Activated CD4-positive, alpha-beta T cell treated with anti-CD3 and anti-CD28 coated beads for 4 hours (primary cell): ENCODE measurements at places on chromosomes 2 and 18.

DNA sequence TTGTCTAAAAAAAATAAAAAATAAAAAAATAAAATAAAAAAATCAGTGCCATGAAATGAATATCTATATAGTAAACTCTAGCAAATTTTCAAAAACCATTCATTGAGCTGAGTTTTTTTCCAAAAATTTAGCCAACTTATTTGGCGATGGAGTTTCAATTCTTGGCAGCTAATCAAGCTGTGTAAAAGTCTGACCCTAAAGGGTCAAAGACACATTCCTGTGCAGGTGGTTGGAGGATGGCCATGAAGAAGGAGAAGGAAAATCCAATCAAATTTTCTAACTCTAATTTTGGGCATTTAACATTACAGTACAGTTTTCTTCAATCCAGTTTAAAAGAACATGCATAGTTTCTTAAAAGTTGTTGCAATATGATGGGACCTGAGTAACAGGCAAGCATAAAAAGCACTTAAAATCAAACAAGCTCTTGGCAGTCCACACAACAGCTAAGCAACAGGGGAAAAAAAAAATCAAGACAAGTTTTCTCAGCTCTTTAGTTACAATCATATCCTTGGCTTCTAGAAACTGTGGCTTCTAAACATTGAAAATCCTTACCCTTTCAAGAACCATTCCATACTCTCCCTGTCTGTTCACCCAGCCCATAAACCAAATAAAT is 54.5 kb downstream of the ACVR1 start:
- no peak for DNase-seq

DNA sequence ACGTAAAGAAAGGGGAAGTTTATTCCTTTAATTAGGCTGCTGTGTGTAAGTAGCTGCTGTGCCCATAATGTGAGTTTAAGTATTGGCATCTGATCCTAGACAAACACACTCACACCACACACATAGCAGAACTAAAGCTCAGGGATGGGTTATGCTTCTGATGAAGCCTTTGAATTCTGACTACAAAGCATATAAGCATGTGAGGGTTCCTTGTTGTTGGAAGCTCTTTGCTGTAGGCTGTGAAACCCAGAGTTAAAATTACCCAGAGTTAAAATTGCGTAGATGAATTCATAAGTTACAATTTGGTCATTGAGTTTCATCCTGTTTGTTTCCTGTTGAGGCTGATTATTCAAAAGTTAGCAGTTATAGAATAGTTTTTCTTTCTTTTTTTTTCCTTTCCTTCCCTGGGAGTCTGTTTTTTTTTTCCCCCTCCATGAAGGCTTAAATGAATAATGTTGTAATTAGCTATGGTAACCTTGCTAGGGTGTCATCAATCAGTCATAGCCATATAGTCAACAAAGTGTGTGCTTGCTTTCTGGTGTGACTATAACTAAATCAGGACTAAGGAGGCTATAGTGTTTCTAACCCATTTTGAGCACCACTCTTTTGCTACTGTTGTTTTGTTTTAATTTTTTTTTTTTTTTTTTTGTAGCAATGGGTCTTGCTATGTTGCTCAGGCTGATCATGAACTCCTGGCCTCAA is 426.1 kb downstream of the PARD3B start:
- no peak for DNase-seq

DNA sequence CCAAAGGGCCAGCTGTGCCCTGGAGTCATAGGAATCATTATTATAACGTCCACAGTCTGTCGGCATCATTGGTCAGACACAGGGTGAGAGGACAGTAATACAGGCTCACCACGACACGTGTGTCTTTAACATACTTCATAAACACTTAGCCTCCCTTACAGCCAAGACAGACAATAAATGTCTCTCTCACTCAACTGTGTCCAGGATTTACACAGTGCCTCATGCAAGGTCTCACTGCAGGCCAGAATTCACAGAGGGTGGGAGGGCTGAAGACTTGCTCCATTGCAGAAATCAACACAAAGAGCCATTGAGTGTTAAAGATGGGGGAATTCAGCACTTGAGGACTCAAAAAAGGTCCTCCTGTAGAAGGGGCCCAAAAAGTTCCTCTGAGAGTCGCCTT is 210.5 kb downstream of the BCL2 start:
- DNase-seq, result no peak

- DNase-seq, result no peak
These were observed 18.1 kb downstream of the NCAPH start for GRCh38 chr2:96353606-96354101.

GRCh38 chr18:68694316-68694715 is 20.6 kb downstream of the TMX3 start:
- no peak for DNase-seq

- DNase-seq, result no peak
These were observed 90.1 kb downstream of the DPP4 start for GRCh38 chr2:161983866-161984265.

DNA sequence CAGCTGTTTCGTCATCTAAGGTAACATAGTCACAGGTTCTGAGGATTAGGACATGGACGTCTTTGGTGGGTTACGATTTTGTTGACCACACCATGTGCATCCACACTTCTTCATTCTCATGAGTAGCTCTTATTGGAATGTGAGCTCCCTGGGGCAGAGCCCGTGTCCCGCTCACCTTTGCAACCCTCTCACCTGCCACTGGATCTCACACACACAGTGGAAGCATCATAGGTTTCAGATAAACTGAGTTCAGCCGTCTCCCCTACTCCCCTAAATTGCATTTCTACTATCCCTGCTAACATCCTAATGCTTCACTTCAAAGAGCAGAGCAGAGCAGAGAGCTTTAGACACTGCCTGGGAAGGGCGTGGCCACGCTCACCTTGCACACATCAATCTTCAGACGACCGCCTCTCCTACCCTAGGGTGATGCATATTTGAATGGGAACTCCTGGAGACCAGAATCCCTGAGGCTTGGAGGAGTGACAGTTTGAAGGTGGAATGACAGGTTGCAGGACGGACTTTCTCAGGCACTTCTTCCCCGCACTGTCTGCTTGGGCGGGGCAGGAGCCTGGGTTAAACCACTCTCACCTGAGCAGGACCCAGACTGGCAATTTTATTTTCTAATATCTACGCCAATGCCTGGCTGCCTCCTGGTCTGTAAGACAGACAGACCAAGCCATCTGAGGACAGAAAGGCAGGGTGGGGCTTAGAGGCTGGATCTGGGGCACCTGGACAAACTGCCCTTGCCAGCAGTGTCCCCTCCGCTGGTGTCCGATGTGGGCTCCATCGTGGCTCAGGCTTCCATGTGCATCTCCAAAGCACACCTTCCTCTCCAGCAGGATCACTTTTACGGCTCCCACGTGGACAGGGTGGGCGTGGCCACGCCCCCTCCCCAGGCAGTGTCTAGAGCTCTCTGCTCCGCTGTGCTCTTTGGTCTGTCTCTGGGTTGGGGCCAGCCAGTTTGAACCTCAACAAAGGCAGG is 229.5 kb upstream of the COPS8 start:
- no peak for DNase-seq

DNA sequence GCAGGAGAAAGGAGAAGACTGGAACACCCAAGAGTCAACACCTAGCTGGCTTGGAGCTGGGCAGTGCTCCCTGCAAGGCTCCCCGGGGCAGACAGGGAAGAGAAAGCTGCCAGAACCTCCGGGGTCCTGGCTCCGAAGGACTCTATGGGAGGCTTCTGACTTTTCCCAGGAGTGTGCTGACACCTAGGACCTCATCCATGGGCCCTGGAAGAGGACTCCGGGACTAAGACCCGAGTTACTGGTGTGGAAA is 37.8 kb upstream of the ATP6V1B1 start:
- DNase-seq, result no peak

DNA sequence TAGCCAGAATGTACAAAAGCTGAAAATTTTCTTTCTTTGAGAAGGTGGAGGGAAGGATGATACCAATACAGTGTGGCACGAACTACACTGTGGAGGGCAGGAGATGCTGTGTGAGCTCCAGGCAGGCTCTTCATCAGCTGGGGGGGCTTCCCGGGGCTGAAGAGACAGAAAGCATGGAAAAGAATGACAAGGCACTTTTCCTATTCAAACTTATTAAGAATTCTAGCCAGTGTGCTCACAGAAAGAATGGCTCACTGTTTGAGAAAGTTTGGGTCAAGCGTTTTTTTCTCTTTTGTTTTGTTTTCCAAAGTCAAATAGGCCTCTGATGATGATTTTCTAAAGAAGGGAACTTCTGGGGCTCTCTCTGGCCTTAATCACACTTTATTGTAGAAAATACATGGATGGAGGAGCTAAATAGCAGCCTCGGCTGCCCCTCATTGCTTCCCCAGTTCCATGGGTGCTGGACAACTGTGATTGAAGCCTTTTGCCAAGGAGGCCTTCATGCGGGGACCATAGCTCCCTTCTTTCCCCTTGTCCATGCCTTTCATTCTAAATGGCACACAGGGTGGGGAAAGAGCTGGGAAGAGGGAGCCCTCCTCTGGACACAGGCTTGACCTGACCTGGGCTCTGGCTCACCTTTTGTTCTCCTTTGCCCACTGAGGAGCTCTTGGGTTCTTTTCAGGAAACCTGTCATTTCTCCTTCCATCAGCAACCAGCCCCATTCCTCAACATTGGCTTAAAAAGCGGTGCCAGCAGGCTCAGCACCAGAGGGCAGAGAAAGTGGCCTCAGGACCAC is 130.6 kb downstream of the TDRD15 start:
- no peak for DNase-seq

- DNase-seq, result no peak
These were observed 241.6 kb downstream of the PIK3C3 start for GRCh38 chr18:42196651-42197050.

- no peak for DNase-seq
These were observed 3.3 kb downstream of the SMARCAL1 start for GRCh38 chr2:216415541-216415940.

GRCh38 chr2:217061916-217062505 is 202.1 kb upstream of the TNP1 start:
- DNase-seq, result no peak

DNA sequence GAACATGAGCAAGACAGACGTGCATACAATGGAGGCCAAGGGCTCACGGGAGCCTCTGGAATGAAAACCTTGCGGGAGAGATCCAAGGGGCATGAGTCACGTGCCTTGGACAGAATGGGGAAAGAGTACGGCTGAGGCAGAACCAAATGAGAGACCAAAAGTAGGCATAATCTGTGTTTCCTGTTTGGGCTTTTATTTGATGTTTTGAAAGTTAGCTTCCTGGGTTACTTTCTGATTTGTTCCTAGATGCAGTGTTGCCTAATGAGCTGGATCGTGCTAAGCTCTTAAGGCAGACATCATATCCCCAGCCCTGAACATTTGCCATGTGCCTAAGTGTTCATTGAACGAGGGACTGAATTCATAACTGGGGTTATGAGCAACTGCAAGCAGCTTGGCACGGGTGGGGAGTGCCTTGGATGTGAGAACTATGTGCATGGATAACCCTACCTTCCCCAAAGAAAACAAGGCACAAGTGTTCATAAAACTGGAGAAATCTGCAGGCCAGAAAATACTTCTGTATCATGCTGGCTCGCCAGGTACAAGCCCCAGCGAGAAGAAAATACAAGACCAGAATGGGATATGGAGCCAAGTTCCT is 60.3 kb upstream of the RPL31 start:
- no peak for DNase-seq

GRCh38 chr2:238383743-238384380 is 42.9 kb upstream of the ASB1 start:
- no peak for DNase-seq

GRCh38 chr2:88100489-88100858 is 27.4 kb downstream of the FABP1 start:
- no peak for DNase-seq

DNA sequence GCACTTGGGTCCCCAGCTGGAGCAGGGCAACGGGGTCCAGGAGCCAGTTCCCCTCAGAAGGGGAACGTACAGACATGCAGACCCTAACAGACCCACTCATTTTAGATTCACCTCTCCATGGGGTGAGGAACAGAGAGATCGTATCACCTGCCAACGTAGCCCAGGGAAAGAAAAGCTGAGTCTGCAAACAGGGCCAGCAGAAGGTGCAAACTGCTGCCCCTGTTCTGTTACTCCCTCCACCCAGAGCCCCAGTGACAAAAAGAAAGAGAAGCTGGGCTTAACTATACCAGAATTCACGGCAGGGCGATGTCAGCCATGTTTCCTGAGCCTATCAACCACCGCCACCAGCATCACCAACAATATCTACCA is 817 bp upstream of the HS1BP3 start:
- no peak for DNase-seq

- no peak for DNase-seq
These were observed 366.9 kb upstream of the GALNT5 start for GRCh38 chr2:156890529-156891148.

GRCh38 chr2:104851291-104852089 is 2.4 kb upstream of the POU3F3 start:
- no peak for DNase-seq

GRCh38 chr2:128750328-128751165 is 431.9 kb upstream of the HS6ST1 start:
- DNase-seq, result no peak

DNA sequence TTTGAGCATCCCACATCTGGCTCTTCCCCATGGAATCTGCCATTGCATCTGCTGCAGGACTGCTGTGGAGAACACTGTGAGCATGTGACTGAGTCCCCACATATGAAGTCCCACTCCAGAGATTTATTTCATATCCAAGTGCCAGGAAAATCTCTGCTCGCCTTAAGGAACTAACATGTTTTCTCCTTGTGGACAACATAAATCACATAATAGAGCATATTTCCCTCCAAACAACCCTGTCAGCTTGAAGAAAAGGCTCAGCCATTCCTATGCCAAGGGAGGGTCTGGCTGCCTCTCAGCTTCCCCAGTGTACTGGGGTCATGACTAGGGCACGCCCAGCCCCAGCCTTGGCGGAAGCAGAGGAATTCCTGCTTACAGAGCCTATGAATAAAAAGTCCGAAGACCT is 193.7 kb downstream of the DNER start:
- DNase-seq, result no peak

- DNase-seq, result no peak
These were observed 2.0 kb downstream of the CDC42EP3 start for GRCh38 chr2:37669446-37669845.

- DNase-seq, result no peak
These were observed 208.0 kb downstream of the PTGR3 start for GRCh38 chr18:75000920-75001319.

DNA sequence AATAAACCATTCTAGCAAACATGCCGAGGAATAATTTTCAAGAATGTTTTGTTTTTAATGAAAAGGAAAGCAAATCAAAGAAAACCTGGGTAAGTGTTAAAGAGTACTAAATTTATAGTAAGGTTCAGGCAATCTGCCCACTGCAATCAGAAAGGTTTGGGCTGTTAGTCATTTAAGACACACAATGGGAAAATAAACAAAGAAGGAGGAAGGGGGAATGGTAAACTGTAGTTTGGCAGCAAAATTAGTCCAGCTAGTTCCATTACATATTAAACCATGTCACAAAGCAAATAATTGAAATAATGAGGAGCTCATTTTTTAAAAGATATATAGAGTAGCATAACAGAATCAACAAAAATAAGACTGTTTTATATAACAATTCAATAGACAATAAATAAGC is 87.5 kb upstream of the COPS8 start:
- no peak for DNase-seq

- DNase-seq, result no peak
These were observed 57.9 kb downstream of the COL4A3 start for GRCh38 chr2:227222292-227222691.

DNA sequence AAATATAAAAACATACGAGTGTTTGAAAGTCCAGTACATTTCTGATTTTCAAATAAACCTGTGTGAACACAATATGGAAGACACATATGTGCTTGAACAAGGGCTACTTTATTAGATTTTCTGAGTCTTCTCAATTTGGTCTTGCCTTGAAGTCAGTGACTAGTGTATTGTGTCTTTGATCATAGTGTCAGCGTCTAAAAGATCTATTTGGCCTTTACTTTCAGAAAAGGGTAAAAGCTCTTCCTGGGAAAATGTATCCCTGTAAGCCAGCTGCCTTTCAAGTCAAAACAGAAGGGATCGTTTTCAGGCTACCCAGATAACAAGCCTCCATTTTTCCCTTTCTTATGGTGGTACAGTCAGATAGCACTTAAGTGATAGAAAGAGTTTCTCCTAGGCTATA is 471.9 kb downstream of the CMPK2 start:
- DNase-seq, result no peak
